Activated CD8-positive, alpha-beta T cell treated with anti-CD3 and anti-CD28 coated beads for 36 hours (primary cell): ENCODE measurements at places on chromosomes 12 and 14. TPM values are rescaled to one million over a fixed set of nuclear protein-coding genes. Genes with fewer than 3 reads are reported as not detected.
A peak's percentile ranks its signal among the peaks of the same experiment; 100 is the strongest.

DNA sequence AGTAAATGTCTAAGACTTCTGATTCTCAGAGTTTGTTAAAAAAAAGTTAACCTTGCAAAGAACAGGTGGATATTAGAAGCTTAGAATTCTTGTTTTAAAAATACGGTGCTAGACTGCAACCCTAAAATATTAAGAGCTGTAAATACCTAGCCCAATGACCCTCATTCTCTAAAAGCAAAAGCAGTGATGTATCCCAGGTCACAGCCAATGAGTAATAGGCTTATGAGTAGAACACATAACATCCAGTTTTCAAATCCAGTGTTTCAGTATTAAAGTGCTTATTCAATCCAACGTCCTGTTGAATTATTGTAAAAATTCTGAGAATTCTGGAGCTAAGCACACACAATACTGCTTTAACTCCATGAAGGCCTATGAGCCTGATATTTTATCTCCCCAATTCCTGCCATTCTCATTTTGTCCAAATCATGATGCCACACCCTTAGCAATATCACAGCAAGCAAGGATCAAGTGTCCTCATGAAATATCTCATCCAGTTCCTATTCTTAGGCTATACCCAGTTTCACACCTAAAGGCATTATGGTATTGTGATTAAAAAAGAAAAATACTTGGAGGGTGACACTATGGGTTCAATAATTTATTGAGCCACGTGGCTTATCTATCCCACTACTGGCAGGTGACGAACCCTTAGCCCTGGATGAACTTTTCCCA lies 15.3 kb upstream of the ARID4A start:
- peak overlapping the region; percentile 11 for H3K27ac ChIP-seq
- no peak overlapping the region for H3K4me3 ChIP-seq
- no peaks in the 10 kb centered on the region for H3K27me3 ChIP-seq
- H3K4me1 ChIP-seq: peaks cover 68% of the 10 kb centered on the region

Gene CCDC184
- total RNA-seq: 0.25 TPM

- no peak overlapping the region for H3K27ac ChIP-seq
- no peaks in the 10 kb centered on the region for H3K27me3 ChIP-seq
- H3K4me1 ChIP-seq: peaks cover 9% of the 10 kb centered on the region
- peaks cover 7% of the 10 kb centered on the region for H3K36me3 ChIP-seq
- DNase-seq: no peak
Measured at GRCh38 chr14:31403707-31404106, 16.6 kb downstream of the HEATR5A start.

Gene STON2
- 0.58 TPM for total RNA-seq

- no peaks in the 10 kb centered on the region for H3K27me3 ChIP-seq
- no peaks in the 10 kb centered on the region for H3K4me1 ChIP-seq
- H3K36me3 ChIP-seq: no peaks in the 10 kb centered on the region
- no peak for DNase-seq
- no peak overlapping the region for H3K4me3 ChIP-seq
Measured at GRCh38 chr14:62882967-62883366, 162.3 kb downstream of the KCNH5 start.

GRCh38 chr12:32105986-32106516 lies 596 bp upstream of the BICD1 start:
- peaks cover 25% of the 10 kb centered on the region for H3K4me1 ChIP-seq
- H3K4me3 ChIP-seq: peak overlapping the region; percentile 97
- H3K27me3 ChIP-seq: peaks cover 2% of the 10 kb centered on the region
- H3K36me3 ChIP-seq: no peaks in the 10 kb centered on the region
- no peak for DNase-seq
- peak overlapping the region; percentile 72 for H3K27ac ChIP-seq

- H3K4me1 ChIP-seq: no peaks in the 10 kb centered on the region
- H3K36me3 ChIP-seq: no peaks in the 10 kb centered on the region
- no peaks in the 10 kb centered on the region for H3K27me3 ChIP-seq
- no peak for DNase-seq
- no peak overlapping the region for H3K27ac ChIP-seq
Measured at GRCh38 chr14:22418631-22419030, 170.4 kb downstream of the DAD1 start.

DNA sequence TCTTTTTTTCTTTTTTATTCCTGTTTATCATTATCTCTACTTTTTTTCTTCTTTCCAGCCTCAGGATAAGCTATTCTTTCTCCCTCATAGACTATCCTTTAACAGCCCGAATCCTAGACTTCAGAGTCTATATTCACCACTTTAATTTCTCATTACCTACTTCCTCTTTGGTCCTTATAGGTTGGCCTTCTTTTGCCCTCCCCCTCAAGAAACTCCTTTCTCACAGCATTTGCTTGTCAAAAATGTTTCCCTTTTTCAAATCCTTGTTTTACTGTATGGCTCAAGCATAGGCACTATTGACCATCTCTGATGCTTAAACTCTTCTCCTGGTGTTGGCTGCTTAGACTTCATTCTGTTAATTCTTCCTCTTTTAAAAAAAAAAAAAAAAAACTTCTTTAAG lies 52.5 kb downstream of the KIAA0586 start:
- H3K4me1 ChIP-seq: no peaks in the 10 kb centered on the region
- no peaks in the 10 kb centered on the region for H3K27me3 ChIP-seq
- no peak for DNase-seq

DNA sequence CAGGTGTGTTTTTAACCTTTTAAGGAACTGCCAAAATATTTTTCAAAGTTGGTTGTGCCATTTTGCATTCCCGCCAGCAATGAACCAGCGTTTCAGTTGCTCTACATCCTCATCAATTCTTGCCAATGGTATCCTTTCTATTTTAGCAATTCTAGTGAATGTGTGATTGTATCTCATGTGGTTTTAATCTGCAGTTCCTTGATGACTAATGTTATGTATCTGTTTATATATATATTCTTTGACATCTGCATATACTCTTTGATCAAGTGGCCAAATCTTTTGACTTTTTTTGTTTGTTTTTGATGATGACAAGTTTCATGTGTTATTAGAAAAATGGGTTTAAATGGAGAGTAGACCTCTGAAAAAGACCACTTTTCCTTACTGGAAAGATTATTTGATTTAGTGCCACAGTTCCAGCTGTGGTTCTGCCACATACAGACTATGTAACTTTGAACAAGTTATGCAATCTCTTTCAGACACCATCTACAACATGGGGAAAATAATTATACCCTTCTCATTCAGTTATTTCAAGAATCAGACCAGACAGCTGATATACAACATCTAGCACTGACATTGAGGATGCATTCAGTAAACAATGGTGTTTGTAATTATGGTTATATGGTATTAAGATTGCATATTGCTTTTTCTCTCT lies 146.3 kb upstream of the CNOT2 start:
- no peaks in the 10 kb centered on the region for H3K4me1 ChIP-seq
- DNase-seq: no peak
- H3K36me3 ChIP-seq: no peaks in the 10 kb centered on the region
- no peak overlapping the region for H3K27ac ChIP-seq
- H3K27me3 ChIP-seq: no peaks in the 10 kb centered on the region
- H3K4me3 ChIP-seq: no peak overlapping the region

DNA sequence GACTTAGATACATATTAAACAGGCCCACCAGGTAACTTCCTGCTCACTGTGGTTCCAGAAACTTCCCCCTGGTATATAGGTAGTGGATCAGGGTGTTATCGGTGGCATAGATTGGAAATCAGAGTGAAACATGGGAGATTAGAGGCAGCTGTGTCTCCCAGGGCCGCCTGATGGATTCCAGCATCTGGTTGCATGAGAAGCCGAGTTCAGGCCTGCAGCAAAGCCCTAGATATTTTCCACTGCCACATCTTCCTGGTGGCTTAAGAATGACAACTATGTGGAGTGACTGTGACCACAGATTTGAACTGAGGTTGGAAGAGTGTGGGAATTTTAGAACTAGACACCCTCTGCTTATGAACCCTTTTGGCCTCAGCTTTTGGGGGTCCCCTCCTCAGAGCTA lies 184.8 kb upstream of the NTF3 start:
- H3K27ac ChIP-seq: no peak overlapping the region
- H3K4me3 ChIP-seq: no peak overlapping the region
- no peaks in the 10 kb centered on the region for H3K36me3 ChIP-seq
- DNase-seq: no peak
- H3K27me3 ChIP-seq: no peaks in the 10 kb centered on the region

DNA sequence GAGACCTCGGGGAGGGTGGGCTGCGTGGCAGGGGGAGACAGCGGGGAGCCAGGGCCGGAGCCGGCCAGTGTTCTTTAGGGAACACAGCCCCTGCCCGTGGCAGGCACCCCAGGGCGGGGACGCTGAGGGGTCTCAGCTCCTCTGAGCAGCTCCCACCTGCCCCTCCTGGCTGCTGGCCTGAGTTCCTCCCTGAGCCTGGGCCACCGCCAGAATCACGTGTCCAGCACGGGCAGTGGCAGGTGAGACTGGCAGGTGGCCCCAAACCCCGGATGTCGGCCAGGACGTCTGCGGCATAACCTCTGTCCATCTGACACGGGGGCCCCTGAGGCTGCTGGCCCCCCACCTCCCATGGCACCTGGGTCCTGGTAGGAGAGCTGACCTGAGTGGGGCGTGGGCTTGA lies 25.1 kb downstream of the NOC4L start:
- H3K36me3 ChIP-seq: no peaks in the 10 kb centered on the region
- no peak overlapping the region for H3K27ac ChIP-seq
- H3K4me3 ChIP-seq: no peak overlapping the region
- no peak for DNase-seq
- H3K4me1 ChIP-seq: peaks cover 14% of the 10 kb centered on the region

Gene IKBIP
- total RNA-seq: 35.4 TPM

GRCh38 chr14:79732911-79733655 lies 478.2 kb downstream of the DIO2 start:
- H3K4me3 ChIP-seq: no peak overlapping the region
- H3K4me1 ChIP-seq: peaks cover 6% of the 10 kb centered on the region
- no peaks in the 10 kb centered on the region for H3K27me3 ChIP-seq
- H3K27ac ChIP-seq: no peak overlapping the region
- DNase-seq: no peak

DNA sequence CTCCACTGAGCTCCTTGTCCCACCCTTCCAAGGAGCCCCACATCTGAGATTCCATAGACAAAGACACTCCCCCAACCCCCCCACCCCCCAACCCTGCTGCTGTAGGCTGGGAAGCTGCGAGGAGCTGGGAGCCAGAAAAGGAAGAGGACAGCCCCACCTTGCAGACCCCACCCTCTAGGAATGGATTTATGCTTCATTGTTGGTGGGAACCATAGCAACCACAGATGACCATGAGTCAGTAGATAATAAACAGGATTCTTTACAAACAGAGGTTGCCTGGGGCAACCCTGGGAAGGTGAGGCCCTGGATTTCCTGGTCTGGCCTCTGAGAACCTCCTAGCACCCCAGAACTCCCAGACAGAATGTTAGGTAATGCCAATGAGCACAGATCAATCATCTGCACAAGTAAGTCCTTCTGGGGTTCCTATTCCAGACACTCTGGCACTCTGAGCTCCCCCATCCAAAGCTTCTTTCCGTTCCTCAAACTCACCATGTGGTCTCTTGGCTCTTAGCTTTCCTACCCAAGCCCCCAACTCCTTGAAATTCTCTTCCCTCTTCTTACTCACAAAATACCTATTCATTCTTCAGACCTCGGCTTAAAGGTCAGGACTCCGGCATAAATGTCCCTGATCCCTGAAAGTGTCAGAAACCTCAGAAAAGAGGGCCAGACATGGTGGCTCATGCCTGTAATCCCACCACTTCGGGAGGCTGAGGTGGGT lies 15.2 kb upstream of the PLEKHG6 start:
- H3K27me3 ChIP-seq: peaks cover under 1% of the 10 kb centered on the region
- no peak for DNase-seq
- H3K4me1 ChIP-seq: no peaks in the 10 kb centered on the region

DNA sequence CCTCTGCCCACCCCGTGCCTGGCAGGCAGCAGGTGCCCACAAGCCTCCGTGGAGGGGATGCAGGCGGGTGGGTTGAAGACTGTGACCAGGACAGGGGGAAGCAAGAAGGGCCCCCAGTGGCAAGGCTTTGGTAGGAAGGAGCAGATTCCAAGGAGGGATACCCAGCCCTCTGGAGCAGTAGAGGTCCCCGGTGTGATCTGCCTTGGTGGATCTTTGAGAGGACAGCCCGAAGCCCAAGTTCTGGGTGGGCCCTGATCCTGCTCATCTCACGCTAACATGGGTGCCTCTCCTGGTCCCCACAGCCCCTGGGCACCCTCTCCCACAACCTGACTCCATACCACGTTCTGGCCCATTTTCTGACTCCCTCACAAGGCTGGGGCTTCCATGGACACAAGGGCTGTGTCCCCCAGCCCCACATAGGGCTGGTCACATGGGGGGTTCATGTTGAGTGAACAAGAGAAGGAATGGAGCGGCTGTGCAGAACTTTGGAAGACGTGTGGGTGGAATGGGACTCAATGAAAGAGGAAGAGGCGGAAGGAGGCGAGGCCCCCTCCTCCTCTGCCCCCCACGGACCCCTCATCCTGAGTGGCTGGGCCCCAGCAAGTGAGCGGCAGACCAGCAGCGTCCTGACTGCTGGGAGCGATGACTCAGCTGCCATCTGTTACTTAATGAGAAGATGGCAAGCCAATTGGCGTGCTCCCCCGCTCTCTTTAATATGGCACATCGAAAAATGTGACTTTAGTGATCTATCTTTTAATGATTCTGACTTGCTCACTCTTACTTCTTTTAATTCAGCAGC lies 77.0 kb upstream of the BCL11B start:
- no peak overlapping the region for H3K4me3 ChIP-seq
- H3K27ac ChIP-seq: no peak overlapping the region
- peaks cover 2% of the 10 kb centered on the region for H3K27me3 ChIP-seq
- no peak for DNase-seq
- H3K36me3 ChIP-seq: no peaks in the 10 kb centered on the region
- H3K4me1 ChIP-seq: no peaks in the 10 kb centered on the region

DNA sequence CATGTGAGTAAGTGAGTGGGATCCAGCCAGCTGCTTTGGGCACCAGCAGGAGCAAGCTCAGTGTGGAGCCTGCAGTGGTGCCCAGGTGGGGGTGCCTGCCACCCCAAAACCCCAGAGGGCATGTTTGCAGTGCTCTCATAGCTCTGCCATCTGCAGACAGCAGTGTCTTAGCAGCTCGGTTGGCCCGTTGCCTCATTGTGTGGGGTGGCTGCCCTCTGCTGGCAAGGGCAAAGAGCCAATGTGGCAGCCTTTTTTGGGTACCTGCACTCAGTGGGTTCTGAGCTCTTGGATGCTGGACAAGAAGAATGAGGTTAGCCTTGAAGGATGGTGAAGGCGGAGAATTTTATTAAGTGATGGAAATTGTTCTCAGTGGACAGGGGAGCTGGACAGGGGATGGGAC lies 52.3 kb downstream of the NEUROD4 start:
- peaks cover 15% of the 10 kb centered on the region for H3K27me3 ChIP-seq
- no peak overlapping the region for H3K4me3 ChIP-seq
- H3K4me1 ChIP-seq: peaks cover 4% of the 10 kb centered on the region
- no peak overlapping the region for H3K27ac ChIP-seq

- peak within 1 kb of the TSS; percentile 94 for H3K4me3 ChIP-seq
- peaks cover 35% of the 10 kb centered on the region for H3K4me1 ChIP-seq
- peak; percentile 78 for DNase-seq
- H3K27ac ChIP-seq: peak within 1 kb of the TSS; percentile 94
Measured at GRCh38 chr12:89708565-89709156, at the start of gene ATP2B1. Gene ATP2B1 (minus strand): TSS chr12:89708838. CDS start chr12:89655886, 52,952 bp downstream.

Gene SLC7A8
- total RNA-seq: 1.5 TPM

- H3K27ac ChIP-seq: no peak overlapping the region
- H3K36me3 ChIP-seq: no peaks in the 10 kb centered on the region
- peaks cover 31% of the 10 kb centered on the region for H3K4me1 ChIP-seq
- H3K4me3 ChIP-seq: no peak overlapping the region
- no peaks in the 10 kb centered on the region for H3K27me3 ChIP-seq
Measured at GRCh38 chr14:68824517-68825347, 31.9 kb upstream of the ZFP36L1 start.

- H3K4me1 ChIP-seq: peaks cover 8% of the 10 kb centered on the region
- peak; percentile 7 for DNase-seq
- no peak within 1 kb of the TSS for H3K4me3 ChIP-seq
Measured at GRCh38 chr12:21774358-21775132, at the start of gene KCNJ8. Gene KCNJ8 (minus strand): TSS chr12:21774706. CDS start chr12:21773616, 1,090 bp downstream.
